ENCODE measurements at places on chromosomes 12 and 14. TPM values are rescaled to one million over a fixed set of nuclear protein-coding genes. Genes with fewer than 3 reads are reported as not detected.

GRCh38 chr14:96272777-96273473 lies 16.9 kb downstream of the BDKRB1 start:
- H3K27me3 ChIP-seq = no peaks in the 10 kb centered on the region
- no peaks in the 10 kb centered on the region for H3K4me1 ChIP-seq
- H3K27ac ChIP-seq = no peak overlapping the region
- H3K36me3 ChIP-seq = no peaks in the 10 kb centered on the region

GRCh38 chr12:46389031-46389616 lies 16.6 kb upstream of the SLC38A2 start:
- peaks cover 54% of the 10 kb centered on the region for H3K4me1 ChIP-seq
- no peak overlapping the region for H3K27ac ChIP-seq
- H3K4me3 ChIP-seq = no peak overlapping the region
- DNase-seq = no peak

GABARAPL1 gene
- 13.1 TPM for polyA plus RNA-seq

KIF5A gene
- not detected for polyA plus RNA-seq

GRCh38 chr12:31896514-31897039 lies 62.6 kb upstream of the RESF1 start:
- H3K36me3 ChIP-seq = no peaks in the 10 kb centered on the region
- peaks cover 21% of the 10 kb centered on the region for H3K4me1 ChIP-seq
- H3K4me3 ChIP-seq = no peak overlapping the region
- DNase-seq = peak; percentile 49
- H3K27me3 ChIP-seq = no peaks in the 10 kb centered on the region

DNA sequence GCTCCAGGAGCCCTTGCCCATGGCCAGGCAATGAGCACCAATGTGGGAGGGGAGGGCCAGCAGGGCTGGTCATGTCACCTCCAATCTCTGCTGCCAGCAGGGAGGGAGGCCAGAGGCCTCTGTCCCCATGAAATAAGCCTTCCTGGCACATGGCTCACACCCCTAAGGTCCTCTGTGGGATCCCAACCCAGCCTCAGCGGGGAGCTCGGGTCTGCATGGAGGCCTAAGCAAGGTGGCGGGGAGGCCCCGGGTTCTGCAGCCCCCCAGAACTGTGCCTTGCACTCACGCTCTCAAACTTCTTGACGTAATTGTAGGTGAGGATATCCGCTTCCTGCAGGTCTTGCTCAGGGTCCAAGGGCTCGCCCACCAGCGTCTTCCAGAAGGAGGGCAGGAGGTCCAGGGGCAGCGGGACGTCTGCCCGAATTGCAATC lies 41.7 kb downstream of the TRAFD1 start:
- no peaks in the 10 kb centered on the region for H3K27me3 ChIP-seq
- no peaks in the 10 kb centered on the region for H3K4me1 ChIP-seq
- no peak overlapping the region for H3K27ac ChIP-seq

MORN3 gene
- polyA plus RNA-seq = not detected

DNA sequence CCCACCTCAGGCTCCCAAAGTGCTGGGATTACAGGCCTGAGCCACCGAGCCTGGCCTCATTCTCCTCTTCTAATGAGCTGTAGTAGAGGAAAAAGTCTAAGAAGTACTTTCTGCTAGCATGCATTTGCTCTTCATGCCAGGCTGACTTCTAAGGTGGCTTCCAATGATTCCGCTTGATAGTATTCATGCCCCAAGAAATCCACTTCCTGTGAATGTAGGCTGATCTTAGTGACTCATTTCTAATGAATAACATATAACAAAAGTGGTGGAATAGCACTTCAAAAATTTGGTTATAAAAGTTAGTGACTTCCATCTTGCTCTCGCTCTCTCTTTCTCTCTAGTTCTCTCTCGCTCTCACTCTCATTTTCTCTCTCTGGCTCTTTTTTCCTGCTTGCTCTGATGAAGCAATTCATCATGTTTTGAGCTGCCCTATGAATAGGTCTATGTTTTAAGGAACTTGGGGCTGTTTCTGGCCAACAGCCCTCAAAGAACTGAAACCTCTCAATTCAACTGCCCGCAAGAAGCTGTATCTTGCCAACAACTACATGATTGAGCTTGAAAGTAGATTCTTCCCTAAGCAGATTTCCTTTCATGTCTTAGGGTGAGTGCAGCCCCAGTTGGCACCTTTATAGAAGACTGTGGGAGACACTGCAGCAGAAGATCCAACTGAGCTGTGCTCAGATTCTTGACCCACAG lies 282.9 kb downstream of the RMST start:
- H3K27me3 ChIP-seq = no peaks in the 10 kb centered on the region
- H3K4me1 ChIP-seq = no peaks in the 10 kb centered on the region
- no peaks in the 10 kb centered on the region for H3K36me3 ChIP-seq
- H3K4me3 ChIP-seq = no peak overlapping the region
- H3K27ac ChIP-seq = no peak overlapping the region
- DNase-seq = no peak

- H3K4me1 ChIP-seq = no peaks in the 10 kb centered on the region
- no peak overlapping the region for H3K27ac ChIP-seq
- no peak overlapping the region for H3K4me3 ChIP-seq
These were observed 153.3 kb downstream of the SLCO1B3 start for GRCh38 chr12:20963762-20964161.

GRCh38 chr14:64947710-64948611 lies 5.4 kb upstream of the GPX2 start:
- peaks cover 38% of the 10 kb centered on the region for H3K36me3 ChIP-seq
- peaks cover 11% of the 10 kb centered on the region for H3K4me1 ChIP-seq
- DNase-seq = no peak
- H3K27ac ChIP-seq = no peak overlapping the region

DNA sequence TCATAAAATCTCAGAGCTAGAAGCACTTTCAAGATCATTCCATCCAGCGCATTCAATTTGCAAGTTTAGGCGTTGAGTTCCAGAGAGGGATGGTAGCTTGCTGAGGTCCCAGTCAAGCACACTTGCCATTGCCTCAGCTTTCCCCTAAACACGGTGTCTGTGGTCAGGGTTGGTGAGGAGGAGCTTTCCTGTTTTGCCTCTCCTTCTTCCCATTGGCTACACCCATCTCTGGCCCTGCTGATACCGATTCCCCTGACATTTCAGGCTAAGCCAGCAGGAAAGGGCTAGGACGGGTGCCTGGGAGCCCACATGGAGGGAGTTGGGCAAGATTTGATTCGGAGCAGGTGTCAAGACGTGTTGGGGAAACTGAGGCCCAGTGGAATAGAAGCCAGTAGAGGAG lies 9.1 kb downstream of the NFATC4 start:
- no peaks in the 10 kb centered on the region for H3K4me1 ChIP-seq
- DNase-seq = no peak
- no peak overlapping the region for H3K4me3 ChIP-seq
- H3K27ac ChIP-seq = no peak overlapping the region
- H3K36me3 ChIP-seq = no peaks in the 10 kb centered on the region

ZNF219 gene
- polyA plus RNA-seq = 0.68 TPM

DNA sequence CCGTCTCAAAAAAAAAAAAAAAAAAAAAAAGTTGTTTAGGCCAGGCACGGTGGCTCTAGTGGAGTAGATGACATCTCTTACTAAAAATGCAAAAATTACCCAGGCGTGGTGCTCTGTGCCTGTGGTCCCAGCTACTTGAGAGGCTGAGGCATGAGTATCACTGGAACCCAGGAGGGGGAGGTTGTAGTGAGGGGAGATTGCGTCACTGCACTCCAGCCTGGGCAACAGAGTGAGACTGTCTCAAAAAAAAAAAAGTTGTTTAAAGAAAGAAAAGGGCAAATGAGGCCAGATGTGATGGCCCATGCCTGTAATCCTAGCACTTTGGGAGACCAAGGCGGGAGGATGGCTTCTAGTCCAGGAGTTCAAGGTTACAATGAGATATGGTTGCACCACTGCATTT lies 36.6 kb upstream of the SPPL3 start:
- DNase-seq = peak; percentile 31
- H3K27ac ChIP-seq = no peak overlapping the region
- peaks cover 69% of the 10 kb centered on the region for H3K4me1 ChIP-seq
- no peak overlapping the region for H3K4me3 ChIP-seq
- H3K27me3 ChIP-seq = no peaks in the 10 kb centered on the region
- no peaks in the 10 kb centered on the region for H3K36me3 ChIP-seq

DNA sequence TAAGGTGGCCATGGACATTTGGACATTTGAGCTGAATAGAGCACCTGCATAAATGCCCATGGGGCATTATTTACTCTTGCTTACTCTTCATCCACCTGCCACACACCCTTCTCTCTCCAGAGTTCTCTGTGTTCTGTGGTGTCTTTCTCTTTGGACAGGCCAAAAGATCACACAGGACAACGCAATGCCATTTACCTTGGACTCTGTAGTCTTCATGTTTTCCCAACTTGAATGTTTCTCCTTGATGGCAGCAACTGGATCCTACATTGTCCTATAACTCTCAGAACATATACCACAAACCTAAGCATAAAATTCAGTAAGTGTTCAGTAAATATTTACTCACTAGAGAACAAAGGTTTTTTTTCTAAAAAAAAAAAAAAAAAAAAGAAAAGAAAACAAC lies 41.7 kb upstream of the PTHLH start:
- H3K27ac ChIP-seq = no peak overlapping the region
- DNase-seq = no peak
- H3K4me3 ChIP-seq = no peak overlapping the region

DNA sequence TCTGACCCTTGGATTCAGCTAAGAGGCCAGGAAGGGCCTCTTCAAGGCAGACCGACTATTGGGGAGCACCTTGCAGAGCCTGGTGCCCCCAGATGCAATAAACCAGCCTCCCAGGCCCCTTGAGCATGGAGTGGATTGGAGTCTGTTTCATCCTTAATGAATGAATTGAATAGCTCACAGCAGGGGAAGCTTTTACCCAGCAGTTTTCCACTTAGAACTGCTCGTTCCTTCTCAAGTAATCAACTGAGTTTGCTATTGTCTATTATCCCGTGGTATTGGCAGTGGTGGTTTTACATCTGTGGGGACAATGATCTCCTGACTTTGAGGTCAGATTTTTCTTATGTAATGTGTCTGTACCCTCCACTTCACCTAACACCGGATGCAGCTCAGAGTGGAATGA lies 197.6 kb downstream of the AACS start:
- no peaks in the 10 kb centered on the region for H3K36me3 ChIP-seq
- H3K4me1 ChIP-seq = no peaks in the 10 kb centered on the region
- no peak overlapping the region for H3K4me3 ChIP-seq
- DNase-seq = no peak
- no peak overlapping the region for H3K27ac ChIP-seq
- H3K27me3 ChIP-seq = no peaks in the 10 kb centered on the region

MANSC4 gene
- polyA plus RNA-seq = not detected

Measured in CD14-positive monocyte (primary cell).